ENCODE measurements at places on chromosomes 16 and 17. TPM values are rescaled to one million over a fixed set of nuclear protein-coding genes. Genes with fewer than 3 reads are reported as not detected.

Gene AANAT
- total RNA-seq = not detected

Gene PRM3
- not detected for total RNA-seq

Gene ZNF267
- total RNA-seq = 3.2 TPM

Gene IL34
- total RNA-seq = 8.5 TPM

Gene EVPLL
- total RNA-seq = not detected

Gene HNF1B
- total RNA-seq = 1.1 TPM

Gene KRTAP4-6
- total RNA-seq = not detected

Gene KCNH6
- total RNA-seq = 1.5 TPM

Gene DNASE1L2
- 0.48 TPM for total RNA-seq

Gene RPL26
- total RNA-seq = 1,833 TPM

Gene HOXB8
- total RNA-seq = not detected

Gene SCARF1
- total RNA-seq = 7.6 TPM

Gene FOXL1
- total RNA-seq = 0.15 TPM

Gene CASKIN1
- 1.5 TPM for total RNA-seq

Gene KATNB1
- 80.6 TPM for total RNA-seq

Gene KRT32
- total RNA-seq = not detected

Gene PPL
- total RNA-seq = 9.2 TPM

Gene SHISA6
- 0.63 TPM for total RNA-seq

Gene TBC1D3K
- total RNA-seq = not detected

Gene ST6GALNAC2
- total RNA-seq = 1.7 TPM

Gene CHST4
- total RNA-seq = 6.7 TPM

Gene PRSS21
- total RNA-seq = 0.42 TPM

Gene CDH1
- 38.6 TPM for total RNA-seq

Gene KRTAP2-1
- total RNA-seq = not detected

Gene KCNJ2
- 0.14 TPM for total RNA-seq

Gene MYO15A
- total RNA-seq = 0.52 TPM

Gene NPIPB6
- 0.81 TPM for total RNA-seq

Gene RNF112
- 2.3 TPM for total RNA-seq

Gene TRAPPC1
- 8.1 TPM for total RNA-seq

Gene TMC5
- total RNA-seq = 1.7 TPM

Gene C1QTNF1
- 0.67 TPM for total RNA-seq

Gene CDH13
- total RNA-seq = 0.78 TPM

Gene NECAB2
- total RNA-seq = 1.2 TPM

All from H7 (cell line).